Left forelimb (tissue), 1 donor: ENCODE measurements at places on chromosomes 2 and 18.

GRCh38 chr18:9263264-9263663 is 71.3 kb upstream of the TWSG1 start:
- DNase-seq: no peak

DNA sequence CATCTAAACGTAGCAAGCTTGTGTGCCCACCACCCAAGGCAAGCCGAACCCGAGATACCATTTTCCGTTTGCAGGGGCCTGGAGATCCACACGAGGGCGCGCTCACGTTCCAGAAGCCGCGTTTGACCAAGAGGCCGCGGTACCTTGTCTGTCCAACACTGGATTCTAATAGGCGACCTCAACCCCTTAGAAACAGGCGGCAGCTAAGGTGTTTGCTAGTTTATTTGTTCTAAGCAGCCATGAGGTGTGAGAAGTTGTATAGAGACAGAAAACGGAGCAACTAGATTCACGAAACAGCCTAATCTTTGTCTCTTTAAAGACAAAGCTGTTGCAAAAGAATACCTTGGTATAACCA is 4.2 kb downstream of the HOXD11 start:
- no peak for DNase-seq

GRCh38 chr18:11251229-11251890 is 102.0 kb upstream of the PIEZO2 start:
- no peak for DNase-seq

DNA sequence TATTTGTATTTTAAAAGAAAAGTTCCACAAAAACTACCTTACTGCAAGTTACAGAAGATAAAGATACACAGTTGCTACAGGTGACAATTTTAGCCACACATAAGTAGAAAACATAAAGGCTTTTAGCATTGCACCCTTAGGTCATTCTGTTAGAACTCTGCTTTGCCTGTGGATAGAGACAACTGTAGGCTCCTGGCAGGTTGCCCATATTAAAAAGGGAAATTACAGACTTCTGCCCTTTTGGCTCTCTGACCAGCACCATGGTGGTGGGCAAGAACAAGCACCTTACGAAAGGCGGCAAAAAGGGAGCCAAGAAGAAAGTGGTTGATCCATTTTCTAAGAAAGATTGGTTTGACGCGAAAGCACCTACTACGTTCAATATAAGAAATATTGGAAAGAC is 223.3 kb downstream of the MC4R start:
- no peak for DNase-seq

DNA sequence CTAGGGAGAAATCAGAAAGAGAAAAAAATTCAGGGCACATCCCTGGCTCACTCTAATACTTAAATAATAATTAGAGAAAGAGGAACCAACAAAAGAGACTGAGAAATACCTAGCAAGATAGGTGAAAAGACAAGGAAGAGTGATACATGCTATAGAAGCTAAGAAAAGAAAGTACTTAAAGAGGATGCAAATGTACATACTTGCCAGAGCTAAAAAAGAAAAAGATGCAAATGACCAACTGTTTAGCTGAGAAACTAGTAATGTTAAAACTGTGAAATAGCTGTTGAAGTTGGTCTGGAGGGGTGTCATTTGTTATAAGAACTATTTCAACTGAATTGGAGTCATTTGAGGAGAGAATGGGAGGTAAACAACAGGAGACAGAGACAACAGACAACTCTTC is 412.2 kb downstream of the SPAG16 start:
- no peak for DNase-seq

DNA sequence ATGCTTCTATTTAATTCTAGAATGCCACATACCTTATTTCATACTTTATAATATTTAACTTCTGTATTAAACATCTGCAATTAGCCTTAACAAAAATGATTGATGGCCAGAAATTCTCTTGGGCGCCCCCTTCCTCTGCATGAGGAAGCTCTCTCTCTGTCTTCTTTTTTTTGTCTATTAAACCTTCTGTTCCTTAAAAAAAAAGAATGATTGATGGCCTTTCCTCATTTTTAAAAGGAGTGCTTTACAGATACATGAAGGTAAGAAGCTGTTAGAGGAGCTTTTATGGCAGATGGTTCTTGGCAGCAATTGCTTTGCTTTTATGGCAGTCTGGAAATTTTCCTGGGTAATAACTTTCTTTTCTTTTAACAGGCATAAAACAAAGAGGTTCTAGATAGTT is 526.9 kb downstream of the SLC4A3 start:
- no peak for DNase-seq

- DNase-seq: no peak
Measured at GRCh38 chr2:145352484-145352883, 832.6 kb upstream of the ZEB2 start.

DNA sequence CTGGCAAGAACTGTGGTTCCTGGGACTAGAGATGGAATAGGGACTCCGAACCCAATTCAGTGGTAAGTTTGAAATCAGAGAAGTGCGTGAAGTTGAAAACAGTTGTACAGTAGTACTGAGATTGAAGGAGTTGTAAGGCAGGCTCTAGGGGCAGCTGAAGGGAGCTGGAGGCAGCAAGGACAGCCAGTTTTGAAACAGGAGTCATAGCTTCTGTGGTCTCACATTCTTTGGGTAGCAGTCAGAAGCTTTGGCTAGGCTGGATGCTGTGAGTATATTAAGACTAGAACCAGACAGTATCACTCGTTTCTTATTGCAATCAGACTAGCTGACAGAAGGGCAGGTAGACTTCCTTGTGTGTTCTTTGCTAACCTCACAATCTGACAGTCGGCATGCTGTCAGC is 64.5 kb upstream of the ADAM23 start:
- DNase-seq: no peak

GRCh38 chr2:42214669-42215068 is 45.5 kb downstream of the EML4 start:
- no peak for DNase-seq

- no peak for DNase-seq
Measured at GRCh38 chr2:33207151-33207740, 260.5 kb downstream of the LTBP1 start.

DNA sequence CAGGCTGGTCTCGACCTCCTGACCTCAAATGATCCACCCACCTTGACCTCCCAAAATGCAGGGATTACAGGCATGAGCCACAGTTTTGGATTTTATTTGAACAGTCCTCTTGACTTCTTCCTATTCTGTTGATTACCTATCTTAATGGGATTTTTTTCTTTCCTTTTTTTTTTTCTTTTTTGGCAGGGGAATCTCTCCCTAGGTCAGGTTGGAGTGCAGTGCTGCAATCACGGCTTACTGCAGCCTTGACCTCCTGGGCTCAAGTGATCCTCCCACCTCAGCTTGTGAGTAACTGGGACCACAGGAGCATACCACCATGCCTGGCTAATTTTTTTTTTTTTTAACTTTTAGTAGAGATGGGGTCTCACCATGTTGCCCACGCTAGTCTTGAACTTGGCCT is 2.8 kb downstream of the MTHFD2 start:
- DNase-seq: no peak

DNA sequence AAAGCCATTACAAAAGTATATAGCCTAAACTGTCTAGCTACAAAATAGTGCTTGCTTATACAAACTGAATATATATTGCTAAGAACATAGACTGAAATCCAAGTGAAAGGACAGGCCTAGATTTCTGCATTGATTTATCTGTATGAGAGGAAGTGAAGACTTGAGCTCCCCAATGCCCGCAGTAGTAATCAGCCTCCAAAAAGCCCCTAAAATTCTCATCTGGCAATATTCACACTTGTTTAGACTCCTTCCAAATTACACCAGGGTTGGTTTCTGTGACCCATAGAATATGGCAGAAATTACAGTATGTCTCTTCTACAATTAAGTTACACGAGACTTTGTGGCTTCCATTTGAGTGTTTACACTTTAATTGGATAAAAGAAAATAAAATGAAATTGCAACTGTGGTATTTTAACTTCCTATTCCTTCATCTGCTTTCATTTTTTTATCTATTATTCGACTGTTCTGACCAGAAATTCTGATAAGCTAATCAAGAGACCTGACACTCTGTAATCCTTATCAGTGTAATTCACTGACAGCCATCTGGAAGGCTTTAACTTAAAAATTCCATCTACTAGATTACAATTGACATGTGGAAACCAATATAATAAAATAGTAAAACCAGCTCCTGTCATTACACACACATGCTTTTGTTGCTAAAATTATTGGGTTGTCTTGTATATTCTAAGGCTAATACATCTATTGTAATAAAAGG is 21.1 kb downstream of the ABCB11 start:
- no peak for DNase-seq

GRCh38 chr2:168024459-168024858 is 222.9 kb downstream of the STK39 start:
- DNase-seq: no peak

GRCh38 chr2:85111819-85112281 is 21.3 kb upstream of the TCF7L1 start:
- no peak for DNase-seq

DNA sequence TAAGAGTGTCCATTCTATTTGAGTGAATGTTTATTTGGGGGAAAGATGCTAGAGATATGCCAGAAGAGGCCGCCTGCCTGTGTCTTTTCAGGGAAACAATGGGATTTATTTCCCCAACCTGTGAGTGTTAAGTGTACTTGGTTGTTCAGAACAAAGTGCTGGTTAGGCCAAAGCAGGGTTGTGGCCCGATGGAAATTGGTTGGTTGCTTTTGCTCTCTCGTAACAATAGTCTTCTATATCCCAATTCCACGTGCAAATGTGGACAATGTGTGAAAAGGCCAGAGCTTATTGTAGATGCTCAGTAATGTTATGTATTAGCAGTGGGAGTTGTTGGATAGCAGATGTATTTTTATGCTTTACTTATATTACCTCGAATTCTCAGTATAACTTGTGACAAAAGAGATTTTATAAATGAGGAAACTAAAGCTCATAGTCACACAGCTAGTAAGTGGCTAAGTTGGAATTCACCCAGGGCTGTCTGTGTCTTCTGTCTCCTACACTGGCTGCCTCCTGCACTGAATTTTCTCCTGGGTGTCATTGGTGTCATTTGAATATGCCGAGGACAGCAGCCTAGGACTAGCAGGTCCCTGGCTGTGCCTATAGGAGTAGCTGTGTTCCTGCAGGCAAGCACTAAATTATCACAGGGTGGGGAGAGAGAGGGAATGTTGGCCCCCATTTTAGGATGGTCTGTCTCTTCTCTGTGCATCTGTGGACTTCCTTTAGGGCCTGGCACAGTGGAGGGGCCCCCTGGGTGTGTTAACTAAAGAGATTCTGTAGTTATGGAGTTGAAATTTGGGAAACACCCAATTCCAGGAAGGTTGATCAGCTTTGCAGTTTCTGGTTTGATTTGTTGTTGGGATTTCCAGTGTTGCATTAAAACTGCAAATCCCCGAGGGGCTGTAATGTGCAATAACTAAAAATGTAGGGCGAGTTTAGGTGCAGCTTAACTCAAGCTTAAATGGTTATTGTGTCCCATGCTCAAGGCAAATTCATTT is 21.6 kb downstream of the GPD2 start:
- no peak for DNase-seq

- DNase-seq: no peak
Measured at GRCh38 chr2:42092084-42092996, 44.5 kb downstream of the PKDCC start.

- DNase-seq: no peak
Measured at GRCh38 chr2:217195658-217196446, 336.0 kb upstream of the TNP1 start.

- peak; percentile 62 for DNase-seq
Measured at GRCh38 chr2:240918258-240919091, 12.3 kb downstream of the CROCC2 start.

- no peak for DNase-seq
Measured at GRCh38 chr2:54114936-54115283, 505 bp upstream of the ACYP2 start.

- DNase-seq: no peak
Measured at GRCh38 chr2:1691366-1691765, 52.9 kb downstream of the PXDN start.

GRCh38 chr2:235583925-235584637 is 90.2 kb downstream of the AGAP1 start:
- DNase-seq: no peak

DNA sequence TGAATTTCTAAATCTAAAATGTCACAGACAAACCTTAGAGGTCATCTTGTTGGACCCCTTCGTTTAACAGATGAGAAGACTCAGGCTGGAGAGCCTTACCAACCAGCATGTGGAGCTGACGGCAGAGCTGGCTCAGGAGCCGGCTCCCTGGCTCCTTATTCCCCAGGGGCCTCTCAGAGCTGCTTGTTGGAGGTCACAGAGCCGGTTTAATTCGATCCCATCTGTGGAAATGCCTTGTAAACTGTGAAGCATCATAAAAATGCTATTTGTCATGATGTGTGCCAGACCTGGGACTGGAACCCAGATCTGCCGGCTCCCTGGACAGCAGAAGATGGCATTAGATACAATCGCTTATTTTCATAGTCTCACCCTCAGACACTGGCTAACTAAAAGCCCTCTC is 8.2 kb upstream of the CIB4 start:
- DNase-seq: peak; percentile 31

DNA sequence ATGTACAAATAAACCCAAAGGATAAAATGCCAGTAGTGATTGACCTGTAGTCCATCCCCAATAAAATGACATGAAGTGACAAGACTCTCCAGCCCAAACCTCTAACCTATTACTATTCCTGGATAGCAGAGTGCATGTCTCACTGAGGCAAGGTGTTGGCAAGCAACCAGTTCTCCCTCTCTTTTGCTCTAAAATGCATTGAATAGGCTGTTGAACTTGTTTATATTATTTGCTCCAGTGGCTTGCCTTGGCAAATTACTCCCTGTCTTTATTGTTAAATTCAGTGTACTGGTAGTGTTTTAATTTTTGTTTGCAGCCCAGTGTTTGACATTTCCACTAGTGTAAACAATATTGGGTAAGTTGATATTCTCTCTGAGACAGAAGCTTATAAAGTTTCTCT is 70.5 kb downstream of the CSRNP3 start:
- DNase-seq: no peak

DNA sequence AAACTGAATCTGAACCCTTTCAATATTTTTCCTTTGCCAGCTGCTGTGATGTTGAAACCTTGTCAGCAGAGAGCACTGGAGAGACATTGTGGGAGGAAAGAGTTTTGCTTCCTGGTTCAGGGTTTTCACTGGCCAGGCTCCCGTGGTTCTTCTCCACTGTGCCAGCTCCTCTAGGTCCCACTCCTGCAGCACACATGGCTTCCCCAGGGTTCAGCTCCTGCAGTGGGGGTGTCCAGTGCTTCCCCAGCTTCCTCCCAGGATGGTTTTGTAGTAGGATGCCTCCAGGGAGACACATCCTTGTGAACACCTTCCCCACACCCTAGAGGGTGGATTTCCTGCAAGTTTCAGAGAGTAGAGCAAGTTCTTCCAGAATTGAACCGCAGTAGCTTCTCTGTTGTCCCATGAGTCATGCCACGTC is 24.0 kb upstream of the SULT1C3 start:
- no peak for DNase-seq

- no peak for DNase-seq
Measured at GRCh38 chr2:127401757-127402695, 14.3 kb upstream of the MAP3K2 start.

- DNase-seq: no peak
Measured at GRCh38 chr18:74870950-74871349, 273.3 kb downstream of the ZNF407 start.
